ENCODE measurements at places on chromosomes 3 and 15. TPM values are rescaled to one million over a fixed set of nuclear protein-coding genes. Genes with fewer than 3 reads are reported as not detected.

- peaks cover 36% of the 10 kb centered on the region for H3K4me1 ChIP-seq
- H3K4me3 ChIP-seq: no peak overlapping the region
- H3K27me3 ChIP-seq: no peaks in the 10 kb centered on the region
- no peak for DNase-seq
- H3K27ac ChIP-seq: no peak overlapping the region
Observed at GRCh38 chr15:91940496-91941381, 87.2 kb downstream of the SLCO3A1 start.

GRCh38 chr3:41808618-41809017 lies 153.3 kb downstream of the ULK4 start:
- no peaks in the 10 kb centered on the region for H3K4me1 ChIP-seq
- H3K4me3 ChIP-seq: no peak overlapping the region
- H3K27me3 ChIP-seq: no peaks in the 10 kb centered on the region
- H3K27ac ChIP-seq: no peak overlapping the region
- DNase-seq: no peak

- DNase-seq: no peak
Observed at GRCh38 chr3:1696669-1697275, 401.9 kb upstream of the CNTN4 start.

GRCh38 chr3:197447057-197447456 lies 108.7 kb downstream of the BDH1 start:
- no peak for DNase-seq
- H3K4me3 ChIP-seq: no peak overlapping the region
- H3K27ac ChIP-seq: no peak overlapping the region
- H3K4me1 ChIP-seq: no peaks in the 10 kb centered on the region
- no peaks in the 10 kb centered on the region for H3K27me3 ChIP-seq
- no peaks in the 10 kb centered on the region for H3K36me3 ChIP-seq

DNA sequence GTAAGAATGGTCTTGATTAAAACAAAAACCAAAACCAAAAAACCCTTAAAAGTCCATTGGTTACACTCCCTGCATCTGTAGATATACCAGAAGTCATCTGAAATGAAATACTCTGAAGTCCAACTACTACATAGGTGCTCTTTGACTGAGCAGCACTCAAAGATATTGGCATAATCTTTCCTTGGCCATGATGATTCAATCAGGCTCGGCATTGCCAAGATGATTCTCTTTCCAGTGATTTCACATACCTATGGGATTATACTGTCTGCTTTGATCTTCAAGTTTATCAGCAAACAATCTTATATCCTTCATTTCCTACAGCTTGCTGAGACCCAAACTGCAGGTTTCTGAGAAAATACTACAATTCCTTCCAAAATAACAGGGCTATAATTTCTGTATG lies 35.9 kb upstream of the DIPK2A start:
- no peak overlapping the region for H3K27ac ChIP-seq
- H3K4me1 ChIP-seq: no peaks in the 10 kb centered on the region
- DNase-seq: no peak

DNA sequence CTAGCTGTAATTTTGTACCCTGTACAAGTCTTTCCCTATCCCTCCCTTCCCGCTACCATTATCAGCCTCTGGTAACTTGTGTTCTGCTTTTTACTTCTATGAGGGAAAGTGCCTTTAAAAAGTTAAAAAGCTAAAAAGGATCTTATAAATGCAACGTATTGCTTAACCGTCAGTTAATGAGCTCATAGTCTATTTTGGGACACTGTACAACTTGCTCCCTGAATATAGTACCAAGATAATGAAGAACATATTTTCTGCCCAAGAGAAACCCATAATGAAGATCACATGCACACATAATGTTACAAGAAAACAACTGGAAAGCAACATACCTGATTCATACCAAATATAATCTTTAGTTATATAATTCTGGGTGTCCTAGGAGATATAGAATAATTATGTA lies 22.6 kb downstream of the ZIC1 start:
- H3K4me1 ChIP-seq: no peaks in the 10 kb centered on the region
- H3K27ac ChIP-seq: no peak overlapping the region
- no peaks in the 10 kb centered on the region for H3K36me3 ChIP-seq
- DNase-seq: no peak

GNAT1 gene
- total RNA-seq: not detected

PP2D1 gene
- total RNA-seq: not detected

LTF gene
- not detected for total RNA-seq

SLC12A1 gene
- total RNA-seq: not detected

AQR gene
- 30.7 TPM for total RNA-seq
